ENCODE measurements at places on chromosomes 4 and X.

DNA sequence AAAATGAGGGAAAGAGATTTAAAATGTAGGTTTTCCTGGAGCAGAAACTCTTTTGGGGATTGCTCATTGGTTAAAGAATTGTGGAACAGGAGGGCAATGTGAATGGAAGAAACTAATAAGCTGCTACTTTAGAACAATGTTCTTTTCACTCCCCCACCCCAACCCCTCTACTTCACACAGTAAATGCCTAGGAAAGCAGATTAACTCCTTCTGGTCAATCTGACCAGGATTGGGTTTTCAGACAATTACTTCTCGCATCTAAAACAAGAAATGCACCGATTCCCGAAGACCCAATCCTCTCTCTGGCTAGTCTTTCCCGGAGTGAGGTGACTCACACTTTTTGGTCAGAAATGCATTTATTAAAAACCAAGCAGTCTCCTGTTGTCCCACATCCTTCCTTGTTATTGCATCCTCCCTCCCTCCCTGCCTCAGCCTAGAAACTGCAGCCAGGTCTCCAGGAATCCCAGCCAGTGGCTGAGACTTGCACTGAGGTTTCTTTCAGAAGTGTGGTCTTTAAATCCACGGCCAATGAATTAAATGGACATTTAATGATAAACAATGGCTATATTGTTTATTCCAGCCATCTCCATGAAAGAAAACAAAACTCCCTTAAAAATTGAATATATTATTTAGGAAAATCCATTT lies 21.4 kb downstream of the MFAP3L start:
- DNase-seq = no peak

DNA sequence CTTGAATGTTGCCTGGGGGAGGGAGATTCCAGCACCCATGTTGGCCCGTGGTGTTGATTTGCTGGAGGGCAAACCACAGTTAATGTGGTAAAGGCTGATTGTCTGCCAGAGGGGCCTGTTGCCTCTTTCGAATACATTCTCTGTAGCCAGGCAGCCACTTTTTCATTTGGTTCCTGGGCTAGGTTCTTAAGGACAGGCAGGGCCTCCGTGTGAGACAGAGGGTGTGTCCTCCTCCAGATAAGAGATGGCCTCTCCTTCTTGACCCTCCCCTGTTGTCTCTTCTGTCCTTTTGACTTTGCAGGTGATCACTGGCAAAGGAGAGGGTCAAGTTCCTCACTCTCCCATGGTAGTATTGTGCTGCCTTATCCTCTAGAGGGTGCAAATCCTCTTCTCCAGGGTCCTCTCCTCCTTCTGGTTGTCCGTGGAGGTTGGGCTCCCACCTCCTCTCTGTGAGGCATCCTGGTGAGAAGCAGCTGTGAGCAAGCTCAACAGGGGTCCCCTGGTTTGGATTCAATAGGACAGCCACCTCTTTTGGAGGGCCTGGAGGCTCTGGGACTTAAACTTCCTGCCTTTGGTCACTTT lies 44.9 kb downstream of the ZNF182 start:
- no peak for DNase-seq

DNA sequence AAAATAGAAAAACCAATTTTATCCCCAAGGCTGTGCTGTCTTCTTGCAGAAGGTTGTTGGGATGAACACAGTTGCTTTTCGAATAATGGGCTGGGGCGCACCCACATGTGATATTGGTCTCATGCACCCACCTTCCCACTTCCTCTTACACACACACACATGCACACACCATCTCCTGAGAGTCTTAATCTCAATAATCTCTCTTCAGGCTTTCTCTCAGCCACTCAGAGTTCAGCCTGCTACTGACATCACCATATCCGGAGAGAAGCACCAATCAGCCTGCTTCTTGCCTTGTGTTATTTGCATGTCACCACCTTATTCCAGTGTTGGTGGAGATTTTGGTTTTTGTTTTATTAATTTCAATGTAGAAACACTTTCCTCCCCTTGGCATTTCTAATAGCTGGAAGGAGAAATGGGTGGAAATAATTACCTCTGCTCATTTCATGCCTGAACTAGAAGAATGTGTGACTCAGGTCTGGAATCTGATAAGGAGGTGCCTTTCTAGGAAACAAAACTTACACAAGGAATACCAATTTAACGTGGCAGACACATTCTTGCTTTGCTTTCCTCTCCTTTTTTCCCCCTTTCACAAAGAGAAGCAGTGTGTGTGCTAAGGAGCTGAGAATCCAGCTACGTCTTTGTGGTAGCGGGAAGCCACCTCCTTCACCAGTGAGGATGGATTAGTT lies 400.2 kb downstream of the MID1IP1 start:
- DNase-seq = no peak

GRCh38 chr4:123020285-123020684 lies 97.9 kb upstream of the NUDT6 start:
- no peak for DNase-seq

DNA sequence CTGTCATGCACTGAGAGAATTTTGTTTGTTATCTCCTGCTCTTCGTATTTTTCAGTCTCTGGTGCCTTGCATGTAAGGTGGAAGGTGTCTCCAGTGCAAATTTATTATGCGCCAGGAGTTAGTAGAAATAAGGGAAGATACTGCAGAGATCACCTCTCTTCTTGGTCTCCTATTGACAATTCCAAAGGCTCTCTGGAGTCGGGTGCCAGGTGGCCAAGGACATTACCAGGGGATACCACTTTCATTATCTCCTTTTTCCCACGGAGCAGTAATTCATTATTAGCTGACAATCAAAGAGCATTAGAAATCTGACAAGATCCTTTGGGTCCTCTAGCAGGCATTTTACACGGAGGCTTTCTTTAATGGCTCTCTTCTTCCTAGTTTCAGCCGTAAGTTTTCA lies 26.0 kb downstream of the ADD1 start:
- DNase-seq = no peak

- DNase-seq = no peak
These were observed 48.0 kb downstream of the RAPGEF2 start for GRCh38 chr4:159150821-159151390.

GRCh38 chrX:46703980-46704379 lies 54.9 kb downstream of the SLC9A7 start:
- DNase-seq = no peak

DNA sequence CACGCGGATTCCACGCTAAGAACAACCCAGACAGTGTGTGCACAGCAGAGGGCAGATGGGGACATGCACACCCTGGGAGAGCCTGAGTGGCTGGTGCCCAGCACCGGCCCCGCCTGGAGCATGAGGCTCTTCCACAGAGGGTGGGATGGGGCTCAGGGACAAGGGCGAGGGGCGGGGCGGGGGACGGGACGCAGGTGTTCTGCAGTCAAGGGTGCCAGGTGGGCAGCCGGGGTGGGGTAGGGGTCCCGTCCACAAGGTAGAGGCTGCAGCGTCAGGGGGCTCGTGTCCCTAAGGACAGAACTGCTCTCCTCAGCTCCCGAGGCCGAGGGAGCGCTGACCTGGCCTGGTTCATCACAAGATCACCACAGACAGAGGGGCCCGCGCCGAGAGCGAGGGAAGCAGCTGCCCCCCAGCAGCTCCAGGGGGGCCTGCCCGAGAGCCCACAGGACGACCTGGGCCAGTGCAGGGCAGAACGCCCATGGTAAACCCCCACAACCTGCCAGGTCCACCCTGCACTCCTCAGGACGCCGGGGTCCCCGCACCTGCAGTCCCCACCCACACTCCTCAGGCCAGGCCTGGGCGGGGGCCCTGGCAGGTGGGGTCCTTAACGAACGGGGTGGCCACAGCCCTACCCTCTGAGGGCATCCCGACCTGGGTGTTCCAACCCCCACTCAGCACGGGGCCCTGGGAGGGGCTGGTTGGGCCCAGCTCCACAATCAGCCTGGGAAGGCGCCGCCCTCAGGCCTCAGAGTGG lies 26.7 kb downstream of the CTBP1 start:
- DNase-seq = no peak

GRCh38 chr4:144808034-144808433 lies 162.1 kb downstream of the HHIP start:
- no peak for DNase-seq

- no peak for DNase-seq
These were observed 263.1 kb downstream of the SPRY1 start for GRCh38 chr4:123659730-123660129.

- no peak for DNase-seq
These were observed 11.1 kb downstream of the TXLNG start for GRCh38 chrX:16797358-16797757.

- no peak for DNase-seq
These were observed 52.5 kb upstream of the PPP2R3B start for GRCh38 chrX:439241-439640.

DNA sequence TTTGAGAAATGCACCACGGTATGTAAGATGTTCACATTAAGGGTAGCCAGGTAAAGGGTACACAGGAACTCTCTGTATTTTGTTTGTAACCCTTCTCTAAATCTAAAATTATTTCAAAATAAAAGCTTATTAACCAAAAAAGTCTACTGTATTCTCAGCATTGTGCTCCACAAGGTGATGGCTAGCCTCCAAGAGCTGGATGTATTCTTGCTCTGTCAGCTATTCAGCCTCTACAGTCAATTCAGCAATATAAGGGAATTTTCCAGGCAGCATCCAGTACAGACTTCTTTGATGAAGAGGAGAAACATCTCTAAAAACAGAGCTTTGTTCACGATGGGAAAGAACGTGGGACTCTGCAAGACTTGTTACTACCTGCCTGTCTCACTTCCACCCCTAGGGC lies 63.5 kb upstream of the MAOA start:
- no peak for DNase-seq

- DNase-seq = no peak
These were observed 1954.8 kb downstream of the ARAP2 start for GRCh38 chr4:34289489-34289888.

- DNase-seq = no peak
These were observed 450.0 kb downstream of the PDGFC start for GRCh38 chr4:156521631-156522030.

GRCh38 chr4:959338-960139 lies 13.8 kb downstream of the DGKQ start:
- no peak for DNase-seq

- DNase-seq = no peak
These were observed 38.3 kb downstream of the RAP2C start for GRCh38 chrX:132180929-132181328.

GRCh38 chr4:137896221-137896737 lies 345.9 kb downstream of the SLC7A11 start:
- DNase-seq = no peak

DNA sequence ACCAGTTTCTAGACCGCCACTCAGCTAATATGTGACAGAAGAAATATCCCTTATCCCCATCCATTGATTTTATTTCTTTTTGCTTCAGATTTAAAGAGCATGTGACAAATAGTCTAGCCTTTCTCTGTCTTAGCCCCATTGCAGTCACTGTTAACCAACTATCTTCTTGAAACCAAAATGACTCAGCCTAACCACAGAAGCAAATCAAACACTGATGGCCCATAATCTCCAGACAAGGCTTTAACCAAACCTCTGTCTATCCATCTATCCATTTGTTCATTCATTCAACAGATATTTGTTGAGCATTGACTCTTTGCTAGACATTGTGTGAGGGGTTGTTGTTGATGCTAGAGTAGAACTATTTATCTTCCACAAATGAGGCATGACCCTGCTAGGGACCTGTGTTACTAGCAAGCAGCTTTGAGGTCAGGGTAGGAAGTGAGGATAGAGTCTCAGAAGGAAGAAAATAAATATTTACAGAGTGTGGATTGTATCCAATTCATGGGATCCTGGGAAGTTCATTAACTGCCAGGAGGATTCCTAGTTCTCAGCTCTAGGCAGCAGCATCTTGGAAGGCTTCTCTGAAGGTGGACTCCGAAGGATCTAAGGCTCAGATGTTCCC lies 22.5 kb downstream of the HNRNPH2 start:
- no peak for DNase-seq

DNA sequence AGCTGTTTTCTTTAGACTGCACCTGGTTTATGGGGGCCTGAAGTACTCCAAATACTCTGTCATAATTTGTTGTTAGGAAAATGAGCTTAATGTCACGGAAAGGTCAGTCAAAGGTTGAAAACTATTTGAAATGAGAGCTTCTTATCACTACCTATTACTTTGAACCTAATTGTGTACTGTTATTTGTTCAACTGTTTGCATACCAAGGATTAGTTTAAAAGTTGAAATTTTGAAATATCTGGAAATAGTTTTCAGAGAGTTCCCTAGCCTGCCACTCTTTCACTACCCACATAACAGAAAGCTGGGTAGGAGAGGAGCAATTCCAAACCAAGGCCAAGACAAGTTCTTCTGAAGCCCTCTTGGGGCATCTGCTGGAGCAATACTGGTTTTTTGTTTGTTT lies 28.0 kb upstream of the AP1AR start:
- no peak for DNase-seq

- DNase-seq = no peak
These were observed 5.6 kb downstream of the KIAA0232 start for GRCh38 chr4:6788123-6788522.

GRCh38 chr4:105060628-105061027 lies 86.0 kb upstream of the TET2 start:
- DNase-seq = no peak

DNA sequence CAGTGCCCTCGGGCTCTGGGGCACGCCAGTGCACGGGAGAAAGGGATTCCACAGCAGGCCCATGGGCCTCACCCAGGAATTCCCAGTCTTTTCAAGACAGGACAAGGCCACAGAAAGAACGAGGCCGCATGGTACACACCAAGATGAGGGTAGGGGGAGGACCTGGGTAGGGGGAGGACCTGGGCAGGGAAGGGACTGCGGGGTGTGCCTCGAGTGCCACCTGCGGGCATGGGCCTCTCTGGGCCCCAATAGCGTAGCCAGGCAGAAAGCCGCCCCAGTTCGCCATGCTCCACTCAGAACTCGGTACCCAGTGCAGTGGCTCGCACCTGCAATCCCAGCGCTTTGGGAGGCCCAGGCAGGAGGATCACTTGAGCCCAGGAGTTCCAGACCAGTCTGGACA lies 14.0 kb upstream of the DUSP9 start:
- no peak for DNase-seq

GRCh38 chr4:70925899-70926635 lies 23.9 kb downstream of the MOB1B start:
- no peak for DNase-seq

- DNase-seq = no peak
These were observed 82.4 kb downstream of the HTRA3 start for GRCh38 chr4:8351931-8352367.

DNA sequence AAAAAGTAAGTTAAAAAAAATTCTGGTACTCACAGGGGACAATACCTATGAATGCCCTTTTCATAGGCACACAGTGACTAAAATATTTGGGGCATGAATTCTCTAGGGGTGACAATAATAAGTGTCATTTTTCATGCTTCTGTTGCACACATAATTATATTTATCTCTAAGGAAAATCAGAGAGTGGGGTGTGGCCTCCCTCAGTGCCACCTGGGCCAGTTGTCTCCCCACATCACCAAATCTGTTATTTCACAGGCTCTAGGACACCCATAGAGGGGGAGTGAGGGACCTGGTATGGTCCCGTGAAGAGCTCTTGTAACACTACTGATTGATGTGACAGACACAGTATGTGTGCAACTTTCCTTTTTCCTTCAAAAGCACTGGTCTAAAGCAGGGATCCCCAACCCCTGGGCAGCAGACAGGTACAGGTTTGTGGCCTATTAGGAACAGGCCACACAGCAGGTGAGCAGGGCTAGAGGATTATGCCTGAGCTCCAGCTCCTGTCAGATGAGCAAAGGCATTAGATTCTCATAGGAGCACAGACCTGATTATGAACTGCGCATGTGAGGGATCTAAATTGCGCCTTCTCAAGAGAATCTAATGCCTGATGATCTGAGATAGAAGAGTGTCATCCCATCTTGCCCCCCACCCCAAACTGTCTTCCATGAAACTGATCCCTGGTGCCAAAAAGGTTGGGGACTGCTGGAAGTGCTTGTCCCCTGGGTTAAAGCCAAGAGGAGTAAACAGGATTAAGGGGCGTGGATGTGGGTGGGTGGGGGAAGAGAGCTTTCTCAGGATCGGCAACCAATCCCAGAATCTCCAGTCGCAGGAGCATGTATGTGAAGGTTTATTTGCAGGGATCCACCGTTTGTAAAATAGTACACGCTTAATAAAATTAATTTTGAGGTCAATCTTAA lies 856 bp downstream of the SLC9B1 start:
- no peak for DNase-seq
